ENCODE measurements at places on chromosomes 16 and 17.

- no peak for DNase-seq
These were observed 12.7 kb downstream of the ENDOV start for GRCh38 chr17:80427366-80428282.

DNA sequence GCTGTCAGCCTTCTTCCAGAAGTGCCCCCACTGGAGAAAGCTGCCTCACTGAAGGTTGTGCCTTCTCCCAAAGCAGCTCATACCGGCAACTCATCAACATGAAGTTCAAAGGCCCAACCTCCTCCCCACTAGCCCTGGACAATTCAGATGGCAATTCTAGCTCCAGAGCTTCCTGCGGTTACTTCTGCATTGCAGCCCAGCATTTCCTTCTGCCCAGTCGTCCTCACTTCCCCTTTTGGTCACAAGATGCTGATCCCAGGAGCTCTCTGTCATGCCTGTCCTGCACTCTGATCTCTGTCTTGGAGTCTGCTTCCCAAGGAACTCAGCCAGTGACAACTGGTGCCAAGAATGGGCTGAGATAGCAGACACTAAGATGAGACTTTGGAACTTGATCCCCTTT is 178.2 kb upstream of the SOX9 start:
- DNase-seq = no peak

DNA sequence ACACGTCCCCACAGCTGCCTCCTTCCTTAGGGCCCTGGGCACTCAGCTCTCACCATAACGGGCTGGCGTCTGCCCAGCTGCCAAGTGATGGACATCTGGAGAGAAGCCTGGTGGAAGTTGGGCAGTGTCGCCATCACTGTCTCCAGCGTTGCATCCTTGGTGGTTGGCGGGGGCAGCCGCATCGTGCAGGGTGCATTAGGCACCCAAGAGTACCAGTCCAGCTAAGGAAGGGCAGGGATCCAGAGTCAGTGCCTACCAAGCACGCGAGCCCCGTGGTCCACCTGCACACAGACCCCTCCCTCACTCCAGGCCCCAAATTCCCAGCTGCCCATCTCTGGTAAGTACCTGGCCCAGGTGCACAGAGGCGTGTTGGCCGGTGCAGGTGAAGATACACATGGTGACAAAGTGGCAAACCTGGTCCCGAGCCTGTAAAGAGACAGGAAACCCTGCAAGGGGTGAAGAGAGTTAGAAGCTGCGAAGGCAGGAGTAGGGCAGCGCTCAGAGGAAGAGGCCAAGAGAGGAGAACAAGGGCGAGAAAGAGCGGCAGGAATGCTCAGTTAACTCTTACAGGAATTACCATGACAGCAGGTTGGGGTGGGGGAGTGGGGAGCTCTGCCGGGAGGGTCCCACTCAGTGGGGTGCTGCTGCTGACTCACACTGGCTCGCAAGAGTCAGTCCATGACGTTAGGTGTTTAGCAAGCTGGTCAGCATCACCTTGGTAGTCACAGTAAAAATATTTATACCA is 9.5 kb downstream of the ALOX15 start:
- peak; percentile 14 for DNase-seq

DNA sequence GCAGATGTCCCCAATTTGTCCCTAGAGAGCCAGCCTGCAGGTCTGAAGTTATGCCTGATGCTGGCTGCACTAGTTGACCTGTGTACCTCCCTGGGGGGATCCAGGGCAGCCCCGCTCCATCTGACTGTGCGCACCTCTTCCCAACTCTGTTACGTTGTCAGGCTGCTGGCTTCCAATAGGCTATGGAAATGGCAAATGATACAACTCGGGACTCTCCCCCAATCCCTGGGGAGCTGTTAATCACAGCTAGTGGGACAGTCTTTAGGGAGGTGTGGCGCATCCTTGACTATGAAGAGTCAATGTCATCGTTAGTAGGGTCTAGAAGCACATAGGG is 30.1 kb downstream of the GPRC5B start:
- DNase-seq = no peak

- peak; percentile 14 for DNase-seq
These were observed 224.1 kb downstream of the GSG1L start for GRCh38 chr16:27839419-27839818.

GRCh38 chr17:68097161-68097805 is 61.7 kb downstream of the KPNA2 start:
- no peak for DNase-seq
